ENCODE measurements at places on chromosomes 3 and 15.
A peak's percentile ranks its signal among the peaks of the same experiment; 100 is the strongest.

DNA sequence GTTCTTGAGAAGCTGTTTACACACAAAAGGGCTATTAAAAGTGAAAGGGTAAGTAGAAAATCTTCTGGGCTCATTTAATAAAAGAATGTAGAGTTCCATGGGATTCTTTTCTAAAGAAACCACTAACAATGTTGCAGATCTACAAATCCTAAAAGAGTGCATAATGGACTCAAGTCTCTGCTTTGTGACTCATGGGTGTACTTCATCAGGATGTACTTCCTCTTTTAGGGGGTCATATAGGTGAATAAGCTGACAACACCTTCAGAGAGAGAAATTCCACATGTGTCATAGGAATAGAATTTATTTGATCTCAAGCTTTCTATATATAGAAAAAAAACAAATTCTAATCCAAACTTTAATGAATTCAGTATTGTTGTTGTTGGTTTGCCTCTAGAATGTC, 355.5 kb downstream of the TIGIT start:
- no peak for DNase-seq

DNA sequence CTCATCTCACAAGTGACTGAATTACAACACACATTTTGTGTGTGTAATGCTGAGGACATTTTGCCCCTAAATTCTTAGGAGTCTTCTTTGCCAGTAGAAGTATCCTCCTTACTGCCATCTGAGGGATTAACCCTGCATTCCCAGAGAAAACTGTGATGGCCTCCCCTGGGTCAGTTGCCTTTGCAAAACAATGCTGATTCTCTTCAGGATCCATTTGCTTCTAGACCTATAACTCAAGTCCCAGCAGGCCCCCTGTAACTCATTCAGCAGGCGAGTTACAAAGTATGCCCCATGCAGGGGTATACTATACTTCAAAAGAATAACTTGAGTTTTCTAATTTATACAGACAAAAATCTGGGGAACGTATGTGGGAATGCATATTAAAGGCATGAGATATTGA, 6.6 kb upstream of the MCF2L2 start:
- no peak for DNase-seq

DNA sequence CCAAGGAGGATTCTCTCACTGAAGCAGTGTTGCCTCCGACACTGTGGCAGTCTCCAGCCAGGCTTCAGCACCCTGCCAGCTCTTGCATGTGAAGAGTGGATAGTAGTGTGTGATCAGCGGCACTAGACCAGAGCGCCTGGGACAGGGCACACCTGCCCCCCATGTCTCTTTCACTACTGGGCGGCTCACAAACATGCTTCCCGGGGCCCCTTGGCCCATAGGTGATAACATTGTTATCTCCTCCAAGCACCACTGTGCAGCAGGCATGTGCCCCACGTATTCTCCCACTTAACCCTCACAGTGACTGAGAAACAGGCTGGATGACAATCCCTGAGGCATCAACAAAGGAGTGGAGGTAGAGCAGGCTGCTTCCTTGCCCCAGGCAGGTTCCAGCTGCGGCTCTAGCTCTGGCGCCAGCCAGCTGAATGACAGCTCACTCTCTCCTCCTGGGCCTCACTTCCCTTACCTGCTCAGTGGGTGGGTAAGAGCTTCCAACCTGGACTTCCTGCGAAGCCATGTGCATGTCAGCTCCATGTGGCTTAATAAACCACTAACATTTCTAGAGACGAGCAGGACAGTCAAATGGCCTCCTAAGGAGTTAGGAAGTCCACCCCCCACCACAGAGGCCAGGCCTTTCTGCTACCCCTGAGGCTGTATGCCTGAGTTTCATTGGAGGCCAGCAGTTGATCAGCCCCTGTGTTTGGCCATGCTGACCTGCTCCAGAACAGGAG, 37.8 kb downstream of the KLF13 start:
- peak; percentile 90 for DNase-seq

DNA sequence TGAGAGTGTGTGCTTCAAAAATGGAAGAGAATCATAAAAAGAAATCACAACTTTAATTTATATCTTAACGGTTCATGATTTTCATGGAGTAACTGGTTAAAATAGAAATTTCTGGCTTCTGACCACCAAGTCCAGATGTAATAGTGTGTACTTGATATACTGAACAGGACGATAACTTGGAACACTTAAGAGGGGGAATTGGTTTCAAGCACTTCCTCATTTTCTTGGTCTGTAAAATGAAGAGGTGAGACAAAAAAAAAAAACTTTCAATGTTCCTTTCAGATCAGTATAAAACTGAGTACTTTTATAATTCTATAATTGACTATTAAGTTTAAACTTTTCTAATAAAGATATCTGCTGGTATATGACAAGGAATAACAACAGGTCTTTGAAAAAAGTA, 64.0 kb upstream of the TRA2B start:
- DNase-seq = no peak

DNA sequence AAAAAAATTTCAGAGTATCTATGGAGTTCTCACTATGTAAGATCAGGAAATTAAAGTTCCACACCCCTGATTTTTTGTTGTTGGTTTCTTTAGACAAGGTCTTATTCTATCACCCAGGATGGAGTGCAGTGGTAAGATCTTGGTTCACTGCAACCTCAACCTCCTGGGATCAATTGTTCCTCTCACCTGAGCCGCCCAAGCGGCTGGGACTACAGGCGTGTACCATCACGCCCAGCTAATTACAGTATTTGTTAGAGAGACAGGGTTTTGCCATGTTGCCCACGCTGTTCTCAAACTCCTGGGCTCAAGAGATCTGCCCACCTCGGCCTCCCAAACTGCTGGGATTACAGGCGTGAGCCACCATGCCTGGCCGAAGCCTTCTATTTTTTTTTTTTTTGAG, 12.4 kb downstream of the QRICH1 start:
- DNase-seq = no peak

DNA sequence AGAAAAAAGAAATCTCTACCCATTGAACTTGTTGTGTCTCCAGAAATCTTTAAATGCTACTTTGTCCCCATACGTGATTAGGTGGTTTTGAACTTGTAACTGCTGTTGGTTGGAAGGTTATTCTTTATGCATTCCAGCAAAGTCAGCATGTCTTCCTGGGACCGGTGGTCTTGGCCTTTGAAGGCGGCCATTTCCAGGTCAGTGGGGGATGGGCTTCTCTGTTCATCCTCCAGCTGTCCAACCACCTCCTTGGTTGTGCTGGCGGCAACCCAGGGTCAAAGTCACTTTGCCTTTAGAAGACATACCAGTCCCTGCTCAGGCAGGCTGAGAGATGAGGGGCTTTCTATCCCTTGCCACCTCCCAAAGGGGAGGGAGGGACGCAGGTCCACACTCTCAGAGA, 37.9 kb upstream of the ARL8B start:
- no peak for DNase-seq

DNA sequence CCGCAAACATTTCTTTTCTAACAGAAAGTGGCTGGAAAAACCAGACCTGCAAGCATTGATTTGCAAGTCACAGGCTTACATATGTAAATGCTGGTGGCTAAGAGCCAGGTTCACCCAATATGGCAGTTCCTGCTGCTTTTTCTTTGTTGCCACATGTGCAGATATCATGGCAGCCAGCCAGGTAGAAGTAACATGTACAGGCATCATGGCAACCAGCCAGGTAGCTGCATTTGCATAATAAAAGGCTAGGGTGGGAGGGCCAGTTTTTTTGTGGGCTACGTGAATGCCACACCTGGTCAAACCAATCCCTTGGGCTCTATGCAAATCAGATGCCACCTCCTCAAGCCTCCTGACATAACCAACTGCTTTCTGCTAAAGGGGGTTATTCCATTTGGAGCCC, 2.8 kb upstream of the SMCO1 start:
- DNase-seq = peak; percentile 74

GRCh38 chr3:144437989-144438388, 466.4 kb downstream of the DIPK2A start:
- no peak for DNase-seq

DNA sequence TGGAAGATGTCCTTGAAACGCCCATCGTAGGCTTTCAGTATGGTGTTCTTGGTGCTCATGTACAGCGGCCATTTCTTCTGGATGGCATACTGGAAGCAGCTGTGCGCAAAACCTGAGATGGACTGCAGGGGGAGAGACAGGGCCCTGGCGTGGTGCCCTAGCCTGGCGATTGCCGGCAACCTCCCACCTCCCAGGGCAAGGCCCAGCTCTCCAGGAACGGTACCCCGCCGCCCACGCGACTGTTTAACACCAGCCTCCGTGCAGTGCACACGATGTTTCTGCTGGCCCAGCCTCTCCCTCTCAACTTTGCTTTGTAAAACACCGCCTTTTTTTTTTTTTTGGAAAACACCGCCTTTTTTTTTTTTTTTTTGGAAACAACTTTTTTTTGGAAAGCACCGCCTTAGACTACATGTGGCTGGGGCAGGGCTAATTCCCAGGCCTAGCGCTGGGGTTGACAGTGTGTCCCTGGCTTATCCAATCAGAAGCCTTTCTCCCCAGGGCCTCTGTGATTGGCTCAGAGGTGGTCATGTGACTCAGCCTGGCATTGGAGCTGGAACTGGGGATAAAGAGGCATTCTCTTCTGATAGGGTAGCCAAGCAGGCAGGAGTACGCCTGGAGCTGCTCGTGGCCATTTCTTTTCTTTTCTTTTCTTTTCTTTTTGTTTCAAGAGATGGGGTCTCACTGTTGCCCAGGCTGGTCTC, 14.7 kb downstream of the IDH2 start:
- DNase-seq = peak; percentile 68

DNA sequence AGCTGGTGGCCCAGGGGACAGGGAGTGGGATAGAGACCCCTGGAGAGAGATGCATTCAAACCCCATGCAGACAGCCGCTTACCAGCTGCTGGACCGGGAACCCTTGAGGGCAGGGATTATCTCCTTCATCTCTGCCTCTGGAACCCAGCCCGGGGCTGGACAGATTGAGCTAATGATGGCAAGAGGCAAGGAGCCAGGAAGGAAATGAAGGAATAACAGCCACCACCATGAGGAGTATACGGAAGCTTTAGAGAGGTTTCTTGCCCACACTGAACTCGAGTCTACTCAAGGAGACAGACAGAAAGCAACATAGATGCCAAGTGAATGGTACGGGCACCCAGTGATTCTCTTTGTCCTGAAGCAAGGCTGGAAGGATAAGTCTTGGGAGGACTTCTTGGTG, 23.2 kb downstream of the HAPLN3 start:
- no peak for DNase-seq

DNA sequence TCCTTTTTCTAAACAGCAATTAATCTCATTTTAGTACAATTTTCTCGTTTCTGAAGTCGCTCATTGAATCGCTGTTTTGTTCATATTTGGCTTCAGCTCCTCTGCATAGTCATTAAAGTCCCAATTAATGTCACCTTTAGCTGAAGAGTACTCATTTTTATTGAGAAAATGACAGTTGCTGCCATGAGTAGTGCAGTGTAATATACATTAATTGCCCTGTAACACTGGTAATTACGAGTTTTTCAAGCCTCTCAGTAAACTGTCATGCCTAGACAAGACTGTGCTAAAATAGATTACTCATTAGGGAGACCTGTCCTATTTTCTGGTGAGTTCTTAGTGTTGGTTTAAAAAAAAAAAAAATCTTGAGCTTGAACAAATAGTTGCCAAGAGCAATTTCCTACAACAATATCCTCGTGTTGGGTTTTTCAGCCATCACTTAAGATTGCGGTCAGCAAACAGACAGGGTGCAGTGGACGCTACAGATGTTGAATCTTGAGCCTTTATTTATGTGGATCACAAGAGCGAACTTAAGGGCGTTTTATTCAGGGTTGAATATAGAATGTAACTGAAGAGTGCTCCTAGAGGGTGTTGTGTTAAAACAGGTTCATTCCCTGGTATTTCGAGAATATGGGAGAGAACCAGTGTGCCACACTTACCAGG, 176.0 kb downstream of the CDIN1 start:
- no peak for DNase-seq

- DNase-seq = no peak
Observed at GRCh38 chr15:79657722-79658121, 225.6 kb downstream of the MINAR1 start.

DNA sequence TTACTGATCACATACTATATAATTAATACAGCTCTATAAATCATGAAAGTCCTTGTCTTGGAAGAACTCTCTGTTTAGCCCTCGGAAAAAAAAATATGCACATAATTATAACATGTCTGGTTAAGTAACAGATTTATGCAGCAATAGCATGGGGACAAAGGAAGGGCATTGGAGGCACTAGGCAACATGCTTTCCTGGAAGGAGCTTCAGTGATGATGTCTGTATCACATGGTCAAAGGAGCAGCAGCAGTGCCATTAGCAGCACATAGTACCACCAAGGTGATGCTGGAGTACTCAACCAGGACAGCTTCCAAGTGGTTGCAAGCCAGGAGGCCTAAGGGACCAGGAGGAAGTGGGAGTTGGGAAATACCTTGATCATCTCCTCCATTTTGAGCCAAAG, 36.3 kb upstream of the PHLDB2 start:
- no peak for DNase-seq

DNA sequence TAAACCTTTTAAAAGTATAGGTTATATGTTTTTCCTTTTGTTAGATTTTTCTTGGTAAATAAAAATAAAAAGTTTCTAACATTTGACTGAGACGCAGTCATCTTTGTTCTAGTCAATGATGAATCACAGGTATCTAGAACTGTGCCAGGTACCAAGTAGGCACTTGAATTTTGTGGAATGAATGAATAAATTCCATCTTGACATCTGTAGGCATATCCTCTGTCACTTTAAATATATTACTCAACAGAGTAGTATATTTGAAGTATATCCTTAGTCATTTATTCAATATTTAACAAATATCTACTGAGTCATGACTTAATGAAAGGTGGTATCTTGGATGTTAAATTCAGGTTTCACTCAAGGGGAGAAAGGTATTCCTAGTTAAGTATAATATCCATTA, 828.4 kb downstream of the TUSC7 start:
- DNase-seq = no peak

- no peak for DNase-seq
Observed at GRCh38 chr3:32843510-32844321, 25.9 kb downstream of the TRIM71 start.

GRCh38 chr3:152060701-152061100, 187.3 kb downstream of the SUCNR1 start:
- no peak for DNase-seq

- no peak for DNase-seq
Observed at GRCh38 chr3:150135287-150135721, 164.6 kb upstream of the PFN2 start.

GRCh38 chr3:57100046-57100695, 39.7 kb downstream of the SPATA12 start:
- DNase-seq = peak; percentile 56

GRCh38 chr3:49673715-49674496, at the start of gene APEH:
APEH (plus strand) TSS chr3:49674351; CDS start chr3:49674402, 51 bp downstream.
- DNase-seq = no peak

DNA sequence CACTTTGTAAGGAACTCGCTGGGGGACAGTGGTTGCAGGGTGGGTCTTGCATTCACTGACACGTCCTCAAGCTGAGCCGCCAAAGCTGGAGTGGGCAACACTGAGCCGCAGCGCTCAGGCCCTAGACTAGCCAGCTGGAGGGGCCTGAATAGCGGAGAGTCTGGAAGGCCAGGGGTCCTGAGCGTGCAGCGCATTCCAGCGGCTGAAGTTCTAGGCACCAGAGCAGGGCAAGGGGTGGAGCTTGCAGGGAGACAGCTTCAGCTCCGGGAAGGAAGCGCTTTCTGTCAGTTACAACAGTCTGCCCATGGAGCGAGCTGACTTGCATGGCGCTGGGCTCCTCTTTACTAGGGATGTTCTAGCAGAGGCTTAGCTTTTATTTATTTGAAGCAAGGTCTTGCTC, 2.7 kb downstream of the MAP6D1 start:
- no peak for DNase-seq

- DNase-seq = no peak
Observed at GRCh38 chr3:190586631-190587011, 72.7 kb downstream of the IL1RAP start.

- DNase-seq = no peak
Observed at GRCh38 chr3:31880482-31881078, 100.5 kb downstream of the OSBPL10 start.

- no peak for DNase-seq
Observed at GRCh38 chr15:26682598-26683164, 90.2 kb downstream of the GABRB3 start.
